Left ventricle myocardium inferior (tissue), 1 donor: ENCODE measurements at places on chromosomes 13 and 19. TPM values are rescaled to one million over a fixed set of nuclear protein-coding genes. Genes with fewer than 3 reads are reported as not detected.

IFNL1 gene
- not detected for total RNA-seq

TMEM238 gene
- 0.69 TPM for total RNA-seq

SLC1A6 gene
- not detected for total RNA-seq

TMEM221 gene
- total RNA-seq = 0.14 TPM

LILRB5 gene
- 5.7 TPM for total RNA-seq

PLEKHA4 gene
- 24.7 TPM for total RNA-seq

PMIS2 gene
- not detected for total RNA-seq

TMEM86B gene
- total RNA-seq = 2.1 TPM

TMEM272 gene
- 0.30 TPM for total RNA-seq

URAD gene
- total RNA-seq = not detected

BEST2 gene
- not detected for total RNA-seq

PSG3 gene
- not detected for total RNA-seq

NOSIP gene
- 47.3 TPM for total RNA-seq

TSSK6 gene
- total RNA-seq = 0.77 TPM

SPATA13 gene
- total RNA-seq = 8.4 TPM

GIPC3 gene
- total RNA-seq = 1.6 TPM

CFAP97D2 gene
- not detected for total RNA-seq
